ENCODE measurements at places on chromosomes 6 and 20.

DNA sequence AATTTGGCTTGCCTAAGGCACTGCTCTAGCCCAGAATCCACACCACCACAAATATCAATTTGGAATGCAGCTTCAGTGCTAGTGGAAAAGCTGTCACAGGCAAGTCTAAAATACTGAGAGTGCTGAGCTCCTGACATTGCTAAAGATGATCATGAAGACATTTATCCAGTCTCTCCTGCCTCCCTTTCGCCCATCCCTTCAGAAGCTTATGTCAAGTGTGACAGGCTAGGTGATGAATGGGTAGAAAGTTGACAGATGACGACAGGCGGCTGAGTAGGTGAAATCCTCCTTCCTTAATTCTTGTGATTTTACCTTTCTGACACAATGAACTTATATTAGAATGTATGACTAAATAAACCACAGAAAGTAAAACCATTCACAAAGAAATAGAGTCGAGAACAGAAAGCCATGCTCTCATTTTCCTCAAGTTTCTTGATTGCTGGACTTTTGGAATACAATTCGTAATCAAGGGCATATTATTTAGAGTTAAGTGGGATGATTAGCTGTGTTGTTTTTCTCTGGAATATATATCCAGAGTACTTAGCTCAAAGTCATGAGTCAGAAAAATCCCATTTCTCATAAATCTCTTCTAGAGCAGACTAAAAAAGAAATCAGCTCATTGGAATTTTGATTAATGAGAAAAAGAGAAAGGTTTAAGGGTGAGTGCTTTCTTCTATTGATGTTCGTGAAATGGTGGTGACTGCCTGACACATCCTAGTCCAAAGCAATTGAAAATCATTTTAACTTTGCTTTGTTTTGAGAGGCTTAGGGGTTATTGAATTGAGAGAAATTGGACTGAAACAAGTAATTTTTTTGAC, 1228.2 kb upstream of the CITED2 start:
- no peak for DNase-seq

DNA sequence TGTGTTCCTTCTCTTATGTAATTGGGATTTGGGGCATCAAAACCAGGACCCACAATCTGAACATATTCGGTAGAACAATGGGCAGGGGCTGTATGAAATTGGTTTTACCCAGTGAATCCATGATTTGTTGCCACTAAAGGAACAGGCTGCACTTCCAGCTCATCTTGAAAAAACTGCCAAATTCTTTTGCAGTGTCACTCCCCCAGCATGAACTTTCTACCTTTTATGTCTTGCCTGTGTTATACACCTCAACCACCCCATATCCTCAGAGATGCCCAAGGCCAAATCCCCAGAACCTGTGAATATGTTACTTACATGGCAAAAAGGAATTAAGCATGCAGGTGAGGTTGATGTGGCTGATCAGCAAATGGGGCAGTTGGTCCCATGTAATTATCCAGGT, 280.2 kb upstream of the ECI2 start:
- DNase-seq = no peak

DNA sequence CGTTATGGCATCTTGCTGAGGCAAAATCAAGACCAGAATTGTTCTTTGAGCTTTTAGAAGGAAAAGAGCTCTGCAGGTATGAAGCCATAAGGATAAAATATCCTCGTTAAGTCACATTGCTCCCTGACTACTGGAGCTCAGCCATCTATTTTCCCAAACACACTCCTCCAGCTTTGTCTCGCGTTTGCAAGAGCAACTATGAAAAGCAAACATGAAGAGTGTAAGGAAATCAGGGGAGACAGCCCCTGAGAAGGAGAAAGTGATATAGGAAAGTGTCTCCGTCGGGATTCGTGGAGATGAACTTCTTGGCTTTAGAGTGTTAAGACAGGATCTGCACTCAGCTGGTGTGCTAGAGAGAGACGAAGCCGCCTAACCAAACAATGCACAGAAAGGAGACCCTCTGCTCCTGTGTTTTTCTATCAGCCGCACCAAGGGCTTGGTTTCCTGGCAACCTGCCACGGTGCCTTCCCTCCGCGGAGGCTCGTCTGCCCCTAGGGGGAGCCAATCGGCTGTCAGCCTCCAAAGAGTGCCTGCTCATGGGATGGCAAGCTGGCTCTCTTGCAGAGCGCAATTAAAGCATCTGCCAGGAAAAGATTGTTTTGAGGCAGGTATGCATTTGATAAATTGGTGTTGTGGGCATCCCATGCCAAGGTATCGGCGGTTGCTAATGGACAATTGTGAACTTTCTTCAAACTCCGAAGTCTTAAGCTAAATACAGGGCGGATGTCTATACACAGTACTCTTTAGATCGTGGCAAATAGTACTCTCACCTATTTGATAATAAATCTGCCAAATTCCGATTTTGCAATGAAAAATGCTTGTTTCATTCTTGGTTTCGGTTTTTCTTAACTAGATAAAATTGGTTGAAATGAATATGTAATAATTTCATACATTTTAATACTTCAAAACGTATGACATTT, 603.2 kb downstream of the RNF144B start:
- DNase-seq = peak; percentile 2

DNA sequence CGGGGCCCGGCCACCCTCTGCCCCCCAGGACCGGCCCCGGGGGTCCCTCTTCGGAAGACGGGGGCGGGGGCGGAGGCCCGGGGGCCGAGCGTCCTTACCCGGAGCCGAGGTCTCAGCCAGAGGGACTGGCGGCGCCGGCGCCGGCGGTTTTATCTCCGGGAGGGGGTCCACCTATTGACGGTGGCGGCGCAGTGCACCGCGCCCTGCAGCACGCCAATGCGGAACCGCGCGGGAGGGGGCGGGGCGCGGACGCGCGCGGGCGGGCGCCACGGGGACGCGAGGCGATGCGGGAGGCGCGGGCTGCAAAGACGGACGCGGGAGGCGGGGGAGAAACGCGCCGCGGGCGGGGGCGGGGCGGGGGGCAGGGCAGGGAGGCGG, at the start of gene EEF1A2:
Gene EEF1A2 (minus strand): TSS at position 124 of the 378 bp plus-strand sequence. CDS start 1,320 bp downstream, outside the sequence.
- peak; percentile 71 for DNase-seq

DNA sequence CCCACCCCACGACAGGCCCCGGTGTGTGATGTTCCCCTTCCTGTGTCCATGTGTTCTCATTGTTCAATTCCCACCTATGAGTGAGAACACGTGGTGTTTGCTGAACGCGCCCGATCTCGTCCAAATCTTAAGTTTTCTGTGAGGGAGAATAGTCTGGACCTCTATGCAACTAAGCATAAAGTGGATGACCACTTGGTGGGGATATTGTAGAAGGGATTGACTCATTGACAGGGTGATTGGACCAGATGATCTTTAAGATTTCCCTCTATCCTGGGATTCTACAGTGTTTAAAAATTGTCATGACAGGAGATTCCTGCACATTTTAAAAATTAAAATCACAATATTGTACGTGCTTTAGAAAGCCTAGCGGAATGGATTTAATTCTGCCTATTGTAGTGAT, 141.3 kb downstream of the TRMT11 start:
- DNase-seq = no peak

DNA sequence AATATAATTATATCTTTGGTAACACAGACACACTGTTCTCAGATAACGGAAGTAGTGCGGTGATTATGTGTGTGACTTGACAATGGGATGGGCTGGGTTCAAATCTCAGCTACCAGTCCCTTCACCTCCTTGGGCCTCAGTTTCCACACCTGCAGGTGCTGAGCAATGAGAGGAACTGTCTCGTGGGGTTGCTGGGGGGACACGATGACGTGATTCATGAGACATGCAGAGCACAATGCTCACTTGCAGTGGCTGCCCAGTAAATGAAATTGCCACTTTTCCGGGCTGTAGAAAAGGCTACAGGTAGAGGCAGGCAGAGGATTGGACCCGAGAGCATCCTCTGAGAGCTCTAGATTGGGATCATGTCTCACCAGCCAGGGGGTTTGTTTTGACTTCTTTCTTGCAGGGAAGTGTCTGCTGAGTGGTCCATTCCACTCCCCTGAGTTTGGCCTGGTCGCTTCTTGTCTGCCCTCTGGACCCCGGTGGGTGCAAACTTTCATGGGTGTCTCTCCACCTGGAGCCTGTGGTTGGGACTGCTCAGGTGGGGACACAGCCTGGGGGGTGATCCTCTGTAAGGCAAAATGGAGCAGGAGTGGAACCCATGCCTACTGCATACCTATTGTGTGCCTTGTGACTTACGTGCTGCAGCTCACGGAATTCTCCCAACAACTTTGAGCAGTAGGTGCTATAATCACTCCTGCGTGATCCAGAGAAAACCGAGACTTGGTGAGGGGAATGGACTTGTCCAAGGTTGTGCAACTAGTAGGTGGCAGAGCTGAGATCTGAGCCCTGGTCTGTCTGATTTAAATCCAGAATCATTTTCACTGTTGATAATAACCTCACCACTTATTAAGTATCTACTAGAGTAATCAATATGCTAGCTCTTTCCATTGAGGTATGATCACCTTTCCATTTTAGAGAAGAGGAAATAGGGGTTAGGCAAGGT, 147.2 kb downstream of the CEBPB start:
- DNase-seq = no peak

- DNase-seq = no peak
These were observed 3.0 kb downstream of the RIMS1 start for GRCh38 chr6:71889366-71889765.

DNA sequence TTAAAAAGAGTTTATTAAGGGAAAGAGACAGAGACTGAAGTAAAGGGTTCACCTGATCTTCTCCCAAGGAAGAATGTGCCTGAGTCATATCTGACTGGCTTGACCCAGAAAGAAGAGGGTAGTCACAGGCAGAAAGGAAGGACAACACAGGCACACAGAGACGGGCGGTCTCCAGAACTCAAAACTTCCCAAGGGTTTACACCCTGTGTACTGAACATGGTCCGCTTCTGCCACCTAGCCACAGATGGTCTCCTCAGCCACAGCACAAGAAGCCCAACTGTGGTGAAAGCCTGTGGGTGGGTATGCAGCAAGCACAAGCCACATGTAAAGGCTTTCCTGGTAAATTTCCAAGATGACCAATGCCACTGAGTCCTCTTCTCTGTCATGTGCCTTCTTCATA, 17.2 kb downstream of the UNC5CL start:
- DNase-seq = no peak

DNA sequence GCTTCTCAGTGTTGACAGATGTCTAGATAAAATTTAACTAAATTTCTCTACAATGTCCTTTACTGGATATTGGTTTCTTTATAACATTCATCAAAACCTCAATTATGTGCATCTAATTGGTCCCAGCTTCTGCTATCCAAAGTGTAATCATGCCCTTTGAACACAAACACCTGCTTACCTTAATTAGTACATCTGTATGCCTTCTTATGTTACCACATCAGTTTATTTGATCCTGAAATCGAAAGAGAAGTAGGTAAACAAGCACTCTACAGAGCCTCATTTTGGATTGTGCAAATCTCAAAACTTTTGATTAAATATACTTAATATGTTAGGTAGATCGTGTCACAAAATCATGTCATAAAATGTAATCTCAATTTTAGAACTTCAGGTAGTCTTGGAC, 36.5 kb downstream of the TAB2 start:
- DNase-seq = no peak

DNA sequence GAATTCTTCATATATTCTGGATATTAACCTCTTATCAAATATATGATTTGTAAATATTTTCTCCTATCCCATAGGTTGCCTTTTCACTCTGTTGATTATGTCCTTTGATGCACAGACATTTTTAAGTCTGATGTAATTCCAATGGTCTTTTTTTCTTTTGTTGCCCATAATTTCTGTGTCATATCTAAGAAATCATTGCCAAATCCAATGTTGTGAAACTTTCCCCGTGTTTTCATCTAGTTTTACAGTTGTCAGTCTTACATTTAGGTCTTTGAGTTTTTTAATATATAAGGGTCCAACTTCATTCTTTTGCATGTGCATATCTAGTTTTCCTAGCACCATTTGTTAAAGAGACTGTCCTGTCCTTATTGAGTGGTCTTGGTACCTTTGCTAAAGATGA, 111.5 kb downstream of the SESN1 start:
- no peak for DNase-seq
